ENCODE measurements at places on chromosomes 1 and 21. TPM values are rescaled to one million over a fixed set of nuclear protein-coding genes. Genes with fewer than 3 reads are reported as not detected.

CYP4A22 gene
- not detected for total RNA-seq

SLC16A4 gene
- 41.1 TPM for total RNA-seq

DCST2 gene
- total RNA-seq: 0.46 TPM

NMNAT2 gene
- total RNA-seq: 0.60 TPM

RNU1-2 gene
- not detected for total RNA-seq

SLC37A1 gene
- total RNA-seq: 4.4 TPM

SYPL2 gene
- 0.10 TPM for total RNA-seq

SMG5 gene
- total RNA-seq: 51.9 TPM

MAN1C1 gene
- total RNA-seq: 0.24 TPM

MFAP2 gene
- 0.55 TPM for total RNA-seq

LEPR gene
- 3.0 TPM for total RNA-seq

VSIG8 gene
- 0.06 TPM for total RNA-seq

SETD4 gene
- 11.4 TPM for total RNA-seq

TEX38 gene
- not detected for total RNA-seq

PTPN7 gene
- not detected for total RNA-seq

FCRL1 gene
- not detected for total RNA-seq

TCHHL1 gene
- not detected for total RNA-seq

ZFP69B gene
- 1.5 TPM for total RNA-seq

CLCNKB gene
- not detected for total RNA-seq
